Right kidney (tissue), 9 donors: ENCODE measurements at places on chromosomes 16 and 17.

- no peak for DNase-seq
Observed at GRCh38 chr17:50147841-50148225, 2.6 kb downstream of the PPP1R9B start.

DNA sequence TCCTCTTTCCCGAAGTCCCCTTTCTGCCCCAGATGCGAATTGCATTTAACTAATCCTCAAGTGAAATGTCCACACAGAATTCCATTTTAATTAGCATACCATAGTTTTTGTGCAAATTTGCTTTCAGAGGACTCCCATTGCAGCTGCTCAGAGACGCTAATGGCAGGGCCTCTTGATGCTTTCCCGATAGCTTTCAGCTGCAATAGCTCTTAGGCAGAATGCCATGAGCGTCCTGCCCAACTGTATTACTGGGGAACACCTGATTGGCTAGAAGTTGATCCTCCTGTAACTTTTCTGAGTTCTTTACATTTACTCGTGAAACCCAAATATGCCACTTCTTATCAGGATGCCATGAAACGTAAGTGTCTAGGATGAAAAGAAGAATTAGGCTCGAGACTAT, 203.0 kb downstream of the UTP18 start:
- no peak for DNase-seq

GRCh38 chr17:61511480-61512182, 59.4 kb downstream of the TBX4 start:
- DNase-seq = no peak

- no peak for DNase-seq
Observed at GRCh38 chr16:76583466-76583865, 306.3 kb downstream of the CNTNAP4 start.

- peak; percentile 92 for DNase-seq
Observed at GRCh38 chr16:57185446-57185944, 344 bp downstream of the PSME3IP1 start.

GRCh38 chr16:57639172-57639887, 10.9 kb downstream of the ADGRG1 start:
- DNase-seq = peak; percentile 66

DNA sequence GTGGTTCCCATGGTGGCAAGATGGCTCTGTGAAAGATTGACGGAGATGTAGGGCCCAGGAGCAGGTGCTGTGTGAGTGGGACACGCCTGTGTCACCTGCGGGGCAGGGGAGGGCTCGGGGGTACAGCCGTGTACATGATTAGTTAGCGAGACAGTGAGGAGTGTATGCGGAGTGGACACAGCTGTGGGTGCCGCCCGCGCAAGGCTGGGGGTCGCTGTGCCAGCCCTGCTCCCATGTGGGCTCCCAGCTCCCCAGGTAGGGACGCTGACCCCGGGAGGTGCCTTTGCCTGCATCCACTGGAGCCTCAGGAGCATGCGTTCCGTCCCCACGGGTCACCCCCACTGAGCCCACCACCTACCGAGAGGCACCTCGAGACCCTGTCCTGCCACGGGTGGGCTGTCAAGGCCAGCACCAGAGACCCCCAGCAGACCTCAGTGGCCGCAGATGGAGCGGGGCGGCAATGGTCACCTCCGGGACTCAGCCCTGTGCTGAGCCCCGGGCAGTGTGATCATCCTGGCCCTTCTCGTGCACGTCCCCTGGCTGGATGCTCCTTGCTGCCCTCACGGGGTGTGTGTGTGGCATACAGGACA, 7.4 kb downstream of the CAPN15 start:
- DNase-seq = no peak
